AG04450 (cell line): ENCODE measurements at places on chromosomes 4 and X. TPM values are rescaled to one million over a fixed set of nuclear protein-coding genes. Genes with fewer than 3 reads are reported as not detected.

DNA sequence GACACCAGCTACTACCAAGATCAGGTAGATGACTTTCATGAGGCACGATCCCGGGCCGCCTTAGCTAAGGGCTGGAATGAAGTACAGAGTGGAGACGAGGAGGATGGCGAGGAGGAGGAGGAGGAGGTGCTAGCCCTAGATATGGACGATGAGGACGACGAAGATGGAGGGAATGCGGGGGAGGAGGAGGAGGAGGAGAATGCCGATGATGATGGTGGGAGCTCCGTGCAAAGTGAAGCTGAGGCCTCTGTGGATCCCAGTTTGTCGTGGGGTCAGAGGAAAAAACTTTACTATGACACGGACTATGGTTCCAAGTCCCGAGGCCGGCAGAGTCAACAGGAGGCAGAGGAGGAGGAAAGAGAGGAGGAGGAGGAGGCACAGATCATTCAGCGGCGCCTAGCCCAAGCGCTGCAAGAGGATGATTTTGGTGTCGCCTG lies 481 bp downstream of the UTP3 start:
- no peak for DNase-seq

The TNMD gene
- polyA plus RNA-seq = not detected in 2 replicates

DNA sequence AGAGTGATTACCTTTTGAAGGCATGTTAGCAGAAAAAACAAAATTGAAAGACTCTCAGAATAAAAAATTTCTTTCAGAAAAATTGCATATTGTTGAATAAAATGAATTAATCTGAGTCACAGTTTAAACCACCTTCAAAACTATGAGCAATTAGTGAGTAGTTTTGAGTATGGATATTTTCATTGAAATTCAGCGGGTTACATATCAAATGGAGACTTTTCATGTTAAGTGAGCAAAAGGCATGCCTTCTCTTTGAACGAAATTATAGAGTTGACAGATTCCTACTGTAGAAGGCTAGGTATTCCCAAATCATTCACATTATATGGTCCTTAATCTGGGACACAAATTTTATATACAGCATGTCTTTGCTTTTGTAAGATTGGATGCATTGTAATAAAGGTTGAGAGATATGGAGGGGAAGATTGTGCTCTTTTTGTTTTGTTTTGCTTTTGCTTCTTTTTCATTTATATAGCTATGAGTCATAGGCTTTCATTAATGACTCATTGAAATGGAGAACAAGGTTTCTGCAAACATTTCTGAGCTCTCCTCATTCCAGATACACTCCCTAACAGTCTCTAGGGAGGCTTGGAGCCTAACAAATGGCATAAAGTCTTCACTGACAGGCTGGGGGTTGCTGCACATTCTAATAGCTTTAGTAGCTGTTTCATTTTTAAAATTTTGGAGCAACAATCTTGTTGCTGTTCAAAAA lies 21.6 kb downstream of the PCDH18 start:
- peak; percentile 74 for DNase-seq

- no peak for DNase-seq
These were observed 139.3 kb downstream of the GASK1B start for GRCh38 chr4:158033416-158034120.

DNA sequence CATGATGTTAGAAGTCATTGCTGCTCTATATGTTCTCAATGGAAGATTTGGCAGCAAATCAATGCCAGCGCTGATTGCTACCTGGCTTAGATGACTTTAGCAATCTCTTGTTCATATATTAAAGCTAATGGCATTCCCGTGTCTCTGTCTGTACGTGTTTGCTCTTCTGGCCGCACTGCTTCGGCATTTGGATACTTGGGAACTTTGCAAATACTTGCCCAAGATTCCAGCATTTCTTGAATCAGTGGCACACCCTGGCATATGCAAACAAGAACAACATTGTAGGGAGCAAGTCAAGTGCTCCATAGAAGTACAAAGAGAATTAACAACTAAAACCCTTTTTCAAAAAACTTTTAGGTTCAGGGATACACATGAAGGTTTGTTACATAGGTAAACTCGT lies 128.9 kb upstream of the TMEM164 start:
- no peak for DNase-seq

DNA sequence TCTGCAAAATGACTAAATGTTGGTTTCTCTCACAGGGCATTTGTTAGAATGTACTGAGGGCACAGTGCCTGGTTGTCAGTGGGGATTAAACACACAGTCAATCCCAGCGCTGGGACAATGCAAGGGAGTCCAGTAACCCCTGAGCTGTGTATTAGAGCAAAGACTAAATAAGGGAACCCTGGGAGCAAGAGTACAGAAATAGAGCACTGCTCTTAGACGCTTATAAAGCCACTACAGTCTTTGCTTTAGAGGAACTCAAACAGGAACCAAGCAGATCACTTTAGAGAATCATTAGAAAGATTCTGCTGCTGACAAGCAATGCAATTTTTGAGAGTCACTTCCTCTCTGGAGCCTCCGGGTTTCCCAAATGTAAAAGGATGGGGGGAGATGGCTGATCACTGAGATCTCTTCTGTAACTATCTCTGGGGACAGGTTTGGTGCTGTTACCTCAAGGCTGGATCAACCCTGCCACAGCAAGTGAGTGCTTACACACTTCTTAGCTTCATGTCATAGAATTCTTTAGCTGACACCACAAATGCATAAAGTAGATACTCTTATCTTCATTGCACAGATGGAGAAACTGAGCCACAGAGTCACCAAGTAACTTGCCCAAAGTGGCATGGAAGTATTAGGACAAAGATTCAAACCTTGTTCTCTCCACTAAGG lies 137.8 kb upstream of the CPEB2 start:
- no peak for DNase-seq

The STARD8 gene
- 1.3 and 1.6 TPM in 2 replicates for polyA plus RNA-seq

DNA sequence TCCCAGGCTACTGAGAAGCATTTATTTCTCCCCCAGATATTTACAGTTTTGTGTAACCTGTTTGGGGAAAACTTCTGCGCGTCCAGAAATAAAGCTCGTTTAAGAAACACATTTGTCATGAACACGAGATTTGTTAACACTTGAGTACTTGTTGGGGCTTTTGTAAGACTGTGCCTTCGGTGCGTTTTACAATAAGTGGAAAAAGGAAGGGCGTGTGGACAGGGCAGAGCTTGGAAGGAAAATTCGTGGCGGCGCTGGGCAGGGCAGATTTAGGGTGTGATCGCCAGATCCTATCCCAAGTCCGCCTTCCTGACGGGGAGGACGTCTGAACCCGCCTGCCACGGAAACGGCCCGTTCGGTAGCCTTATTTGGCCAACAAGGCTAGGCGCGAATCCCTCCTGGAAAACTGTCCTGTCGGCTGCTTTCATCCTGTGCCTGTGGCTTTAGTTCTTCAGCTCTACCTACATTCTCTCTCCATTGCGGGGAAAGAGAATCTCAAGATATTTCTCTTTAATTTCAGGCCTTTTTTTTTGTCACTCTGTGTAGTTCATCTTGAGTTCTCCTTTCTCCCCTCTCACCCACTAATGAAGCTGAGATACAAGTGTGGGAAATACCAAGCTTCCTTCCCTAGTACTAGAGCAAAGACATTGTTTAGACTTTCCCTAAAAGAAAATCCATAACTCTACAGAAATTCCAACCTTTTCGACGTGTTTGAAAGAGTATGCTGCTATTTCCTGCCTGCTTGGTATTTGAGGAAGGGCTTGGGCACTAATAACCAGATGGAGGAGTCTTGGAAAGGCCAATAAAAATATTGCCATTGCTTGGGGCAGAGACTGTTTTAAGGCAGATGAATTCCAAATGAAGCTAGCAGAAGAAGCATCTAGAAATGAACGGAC lies 982 bp downstream of the PDLIM5 start:
- DNase-seq = peak; percentile 63

DNA sequence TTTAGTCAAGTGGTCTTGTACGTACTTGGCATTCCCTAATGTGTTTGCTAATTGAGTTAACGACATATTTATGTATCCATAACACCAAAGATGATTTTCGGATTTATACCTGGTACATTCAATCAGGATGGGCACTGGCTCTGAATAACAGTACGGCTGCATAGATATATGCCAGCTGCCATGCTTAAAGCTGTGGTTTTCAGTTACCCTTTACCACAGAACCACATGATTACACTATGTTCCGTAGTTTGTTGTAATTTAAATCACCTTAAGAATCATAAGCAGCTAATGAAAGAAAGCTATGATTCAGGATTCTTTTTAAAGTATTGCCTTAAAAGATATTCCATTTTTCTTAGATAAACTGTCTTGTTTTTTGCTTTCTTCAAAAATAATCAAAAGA lies 53.6 kb downstream of the FIP1L1 start:
- no peak for DNase-seq

GRCh38 chr4:9898596-9899305 lies 117.3 kb downstream of the DRD5 start:
- DNase-seq = no peak

The TSPAN7 gene
- 0.07 TPM in 1 of 2 replicates, not detected in the other for polyA plus RNA-seq

The BTC gene
- not detected in 2 replicates for polyA plus RNA-seq
